ENCODE measurements at places on chromosomes 13 and 19.

GRCh38 chr13:76231522-76232167 is 595.5 kb downstream of the LMO7 start:
- no peak for DNase-seq

DNA sequence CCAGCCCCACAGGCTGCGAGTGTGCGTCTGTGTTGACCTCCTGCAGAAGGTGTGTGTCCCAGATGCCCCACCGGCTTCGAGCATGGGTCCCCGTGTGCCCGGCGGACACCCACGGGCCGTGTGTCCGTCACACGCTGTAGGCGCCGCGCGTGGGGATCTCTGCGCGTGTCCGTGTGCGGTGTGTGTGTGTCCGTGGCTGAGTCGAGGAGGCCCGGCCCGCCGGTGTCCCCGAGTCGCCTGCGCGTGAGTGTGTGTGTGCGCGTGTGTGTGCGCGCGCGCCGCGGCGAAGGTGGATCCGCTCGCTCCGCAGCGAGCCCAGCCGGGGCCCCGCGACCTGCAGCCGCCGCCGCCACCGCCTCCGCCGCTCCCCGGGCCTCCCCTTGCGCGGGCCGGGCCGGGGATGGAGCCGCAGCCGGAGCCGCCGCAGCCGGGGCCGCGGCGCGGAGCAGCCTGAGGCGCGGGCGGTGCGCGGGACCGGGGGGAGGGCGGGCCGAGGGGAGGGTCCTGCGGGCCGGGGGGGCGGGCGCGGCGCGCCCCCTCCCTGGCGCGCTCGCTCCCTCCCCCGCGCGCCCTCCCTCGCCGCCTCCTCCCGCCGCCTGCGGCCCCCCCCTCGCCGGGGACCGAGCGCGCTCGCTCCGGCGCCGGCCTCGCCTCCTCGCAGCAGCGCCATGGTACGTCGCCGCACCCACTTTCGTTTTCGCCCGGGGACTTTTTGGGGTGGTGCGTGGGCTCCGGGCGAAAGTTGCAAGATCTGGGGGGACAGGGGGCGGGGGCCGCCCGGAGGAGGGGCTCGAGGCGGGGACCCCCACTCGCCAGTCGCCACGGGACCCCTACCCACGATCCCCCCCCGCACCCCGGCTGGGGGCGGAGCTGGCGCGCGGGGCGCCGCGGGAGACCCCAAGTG is 7.1 kb upstream of the NFIC start:
- no peak for DNase-seq

GRCh38 chr19:38039966-38040365 is 133.0 kb downstream of the SIPA1L3 start:
- no peak for DNase-seq

- DNase-seq, result no peak
Observed at GRCh38 chr13:59343993-59344822, 819.5 kb downstream of the DIAPH3 start.

DNA sequence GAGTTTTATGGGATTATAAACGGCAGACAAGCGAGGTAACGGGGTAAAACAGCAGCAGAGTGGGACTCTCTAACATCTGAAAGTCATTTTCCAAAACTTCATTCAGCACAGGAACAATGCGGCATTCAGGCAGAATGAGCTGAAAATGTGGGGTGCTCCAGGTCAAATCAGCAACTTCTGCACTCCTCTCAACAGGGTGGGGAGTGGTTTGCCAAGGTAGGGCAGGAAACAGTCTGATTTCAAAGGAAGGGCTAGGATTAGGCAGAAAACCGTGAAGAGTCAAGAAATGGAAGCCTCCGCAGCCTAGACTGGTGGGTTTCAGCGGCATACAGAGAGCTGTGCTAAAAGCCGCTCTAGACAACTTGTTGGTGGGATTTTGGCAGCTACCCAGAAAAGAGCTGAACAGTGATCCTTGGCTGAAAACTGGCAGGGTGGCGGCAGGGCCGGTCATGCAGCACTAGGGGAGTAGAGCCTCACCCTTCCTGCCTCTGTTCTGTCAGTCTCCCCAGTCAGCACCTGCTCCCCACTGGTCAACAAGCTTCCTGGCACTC is 154.2 kb upstream of the KLF12 start:
- DNase-seq, result no peak

DNA sequence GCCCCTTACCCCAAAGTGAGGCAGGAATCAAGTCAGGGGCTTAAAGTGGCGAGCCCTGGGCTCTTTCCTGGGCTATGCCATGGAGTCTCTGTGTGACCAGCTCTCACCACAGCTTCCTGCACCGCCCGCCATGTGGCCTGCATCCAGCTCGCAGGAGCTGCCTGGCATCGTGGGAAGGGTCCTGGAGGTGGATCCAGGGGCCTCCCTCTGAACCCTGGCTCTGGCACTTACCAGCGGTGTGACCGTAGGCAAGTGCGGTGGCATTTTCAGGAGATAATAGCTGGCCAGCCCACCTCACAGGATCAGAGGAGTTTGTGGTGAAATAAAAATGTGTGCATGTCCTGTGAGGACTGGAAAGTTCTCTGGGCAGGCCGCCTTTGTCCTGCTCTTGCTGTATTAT is 26.0 kb downstream of the DHRS12 start:
- DNase-seq, result no peak

- DNase-seq, result no peak
Observed at GRCh38 chr19:42653841-42654240, 59.1 kb upstream of the CEACAM8 start.

DNA sequence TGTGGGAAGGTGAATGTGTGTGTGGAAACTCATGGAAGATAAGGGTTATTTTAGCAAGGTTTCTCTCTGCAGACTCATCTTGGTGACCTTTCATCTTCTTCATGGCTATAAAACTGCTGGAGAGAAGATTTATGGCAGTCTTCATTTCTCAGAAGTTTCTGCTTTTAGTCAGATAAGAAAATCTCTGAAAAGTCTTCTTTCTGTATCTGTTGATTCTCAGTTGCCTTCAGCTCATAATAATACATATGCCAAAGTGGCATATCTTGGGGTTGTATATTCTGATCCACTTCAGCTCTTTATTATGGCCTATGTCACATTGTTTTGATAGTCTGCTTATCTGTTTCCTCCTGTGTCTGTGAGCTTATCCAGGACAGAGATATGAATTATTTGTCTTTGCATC is 143.3 kb upstream of the TMTC4 start:
- no peak for DNase-seq

DNA sequence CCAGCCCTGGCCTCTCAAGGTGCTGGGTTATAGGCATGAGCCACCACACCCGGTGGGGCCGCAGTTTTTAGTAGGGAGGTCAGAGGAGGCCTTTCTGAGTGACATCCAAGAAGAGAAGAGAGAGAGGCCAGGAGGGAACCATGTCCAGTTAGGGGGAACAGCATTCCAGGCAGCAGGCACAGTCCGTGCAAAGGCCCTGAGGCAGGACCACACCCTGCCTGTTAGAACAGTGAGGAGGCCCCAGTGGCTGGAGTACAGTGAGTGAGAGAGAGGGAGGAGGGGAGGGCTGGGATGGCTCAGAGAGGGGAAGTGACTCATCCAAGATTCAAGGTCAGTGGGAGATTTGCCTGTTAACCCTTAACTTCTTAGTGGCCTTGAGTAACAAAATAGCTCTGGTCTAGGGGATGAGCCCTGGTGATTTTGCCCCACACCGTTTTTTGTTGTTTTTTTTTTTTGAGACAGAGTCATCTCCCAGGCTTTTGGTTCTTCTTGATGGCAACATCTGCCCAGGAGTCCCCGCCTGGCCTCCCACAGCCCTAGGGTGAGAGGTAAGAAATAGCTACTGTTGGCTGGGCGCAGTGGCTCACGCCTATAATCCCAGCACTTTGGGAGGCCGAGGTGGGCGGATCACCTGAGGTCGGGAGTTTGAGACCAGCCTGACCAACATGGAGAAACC is 2.7 kb upstream of the PLIN3 start:
- no peak for DNase-seq

DNA sequence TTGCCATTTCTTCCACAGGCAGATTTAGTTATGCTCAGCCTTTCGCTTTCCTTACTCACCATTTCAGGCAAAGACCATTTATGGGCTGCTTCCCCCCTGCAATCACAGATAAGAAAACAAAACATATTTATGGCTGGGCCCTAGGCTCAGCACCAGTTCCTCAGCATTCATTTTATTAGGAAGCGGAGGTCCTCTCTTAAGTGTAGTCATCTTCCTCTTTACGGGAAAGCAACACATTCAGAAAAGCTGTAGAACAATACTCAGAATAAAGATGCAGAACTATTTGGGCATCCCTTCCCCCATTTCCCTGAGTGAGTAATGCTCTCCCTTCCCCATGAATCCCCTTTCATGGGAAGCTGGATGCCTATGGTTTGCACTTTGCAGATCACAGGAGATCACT is 27.9 kb downstream of the FLT1 start:
- DNase-seq, result no peak

- DNase-seq, result no peak
Observed at GRCh38 chr19:42325896-42326771, 699 bp downstream of the MEGF8 start.

DNA sequence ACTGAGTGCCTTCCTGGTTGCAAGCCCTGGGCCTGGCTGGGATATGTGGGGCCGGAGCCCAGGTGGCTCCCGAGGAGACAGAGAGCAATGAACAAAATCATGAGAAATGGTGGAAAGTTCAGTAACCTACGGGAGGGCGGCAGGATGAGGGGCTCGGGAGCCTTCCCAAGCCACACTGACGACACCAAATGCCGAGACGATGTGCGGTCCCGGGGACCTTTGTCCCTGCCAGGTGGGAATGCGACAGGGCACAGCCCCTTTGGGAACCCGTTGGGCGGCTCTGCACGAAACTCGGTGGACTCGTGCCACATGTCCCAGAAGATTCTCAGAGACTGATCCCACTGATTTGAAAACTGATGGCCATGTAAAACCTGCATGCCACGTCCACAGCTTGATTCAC is 11.7 kb upstream of the ZNF14 start:
- no peak for DNase-seq

GRCh38 chr13:29369060-29369743 is 226.3 kb downstream of the SLC7A1 start:
- DNase-seq, result peak; percentile 32

DNA sequence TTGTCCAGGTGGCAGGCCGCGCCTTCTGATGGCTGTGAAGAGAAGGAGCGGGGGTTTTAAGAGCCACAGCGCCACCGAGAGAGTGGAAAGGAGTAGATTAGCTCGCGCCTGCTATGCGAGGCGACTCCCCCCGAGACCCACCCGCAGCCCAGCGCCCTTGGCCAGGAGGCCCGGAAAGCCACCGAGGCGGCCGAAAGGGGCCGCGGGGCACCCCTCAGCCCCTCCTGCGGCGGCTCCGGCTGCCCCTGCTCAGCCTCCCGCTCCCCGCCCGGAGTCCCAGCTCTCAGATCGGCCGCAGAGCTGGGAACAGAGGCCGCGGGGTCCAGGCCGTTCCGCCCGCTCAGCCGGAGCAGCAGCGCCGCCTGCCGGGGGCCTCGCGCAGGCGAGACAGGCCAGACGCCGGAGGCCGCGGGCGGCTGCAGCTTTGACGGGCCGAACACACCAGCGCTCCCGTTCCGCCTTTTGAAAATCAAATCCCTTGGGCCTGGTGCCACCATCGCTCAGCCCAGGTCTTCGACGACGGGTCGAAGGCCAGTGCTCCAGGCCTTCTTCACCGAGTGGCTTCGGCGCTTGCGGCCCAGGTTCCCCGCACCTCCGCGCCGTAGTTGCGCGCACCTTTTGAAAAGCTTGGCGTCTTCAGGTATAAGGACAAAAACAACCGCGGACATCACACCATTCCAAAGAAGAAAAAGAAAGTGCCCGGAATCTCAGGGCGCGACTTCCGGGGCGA is 15.3 kb downstream of the CDX2 start:
- DNase-seq, result peak; percentile 41

DNA sequence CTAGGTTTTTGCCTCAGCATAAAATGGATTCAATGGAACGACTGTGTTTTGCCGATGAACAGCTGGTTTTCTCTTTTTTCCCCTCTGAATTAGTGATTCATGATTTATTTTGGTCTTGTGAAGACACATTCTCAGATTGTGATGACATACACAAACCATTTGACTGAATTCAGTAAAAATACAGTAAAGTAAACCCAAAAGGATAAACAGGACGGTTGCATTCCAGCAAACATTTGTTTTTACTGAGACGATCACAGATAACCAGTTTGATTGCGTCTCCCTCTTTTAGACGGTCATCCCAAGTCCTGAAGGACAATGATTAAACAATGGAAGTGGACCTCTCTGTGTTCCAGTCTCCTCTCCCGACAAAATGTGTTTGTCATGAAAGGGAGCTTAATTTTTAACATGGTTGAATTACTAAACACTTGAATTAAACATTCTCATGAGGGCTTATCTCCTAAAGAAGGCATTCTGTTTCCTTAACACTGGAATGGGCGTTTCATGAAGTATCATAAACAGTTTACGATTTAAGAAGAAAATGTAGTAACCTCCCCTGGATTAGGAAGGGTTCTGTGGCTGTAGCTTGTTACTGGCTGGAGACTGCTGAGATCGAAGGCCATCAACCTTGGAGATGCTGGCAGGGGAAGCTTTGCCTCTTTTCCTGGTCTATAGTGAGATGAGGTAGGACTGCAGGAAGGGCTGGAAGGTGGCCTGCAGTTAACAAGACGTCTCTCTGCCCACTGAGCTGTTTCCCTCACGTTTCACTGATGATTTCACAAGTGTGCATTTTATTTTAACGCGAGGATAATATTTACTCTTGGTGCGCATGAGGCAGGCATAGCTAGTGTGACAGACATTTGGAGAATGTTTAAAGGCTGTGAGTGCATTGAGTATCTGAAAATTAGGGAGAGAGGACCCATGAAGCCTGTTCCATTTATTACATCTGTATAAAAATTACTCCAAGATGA is 457.9 kb downstream of the FGF9 start:
- no peak for DNase-seq

DNA sequence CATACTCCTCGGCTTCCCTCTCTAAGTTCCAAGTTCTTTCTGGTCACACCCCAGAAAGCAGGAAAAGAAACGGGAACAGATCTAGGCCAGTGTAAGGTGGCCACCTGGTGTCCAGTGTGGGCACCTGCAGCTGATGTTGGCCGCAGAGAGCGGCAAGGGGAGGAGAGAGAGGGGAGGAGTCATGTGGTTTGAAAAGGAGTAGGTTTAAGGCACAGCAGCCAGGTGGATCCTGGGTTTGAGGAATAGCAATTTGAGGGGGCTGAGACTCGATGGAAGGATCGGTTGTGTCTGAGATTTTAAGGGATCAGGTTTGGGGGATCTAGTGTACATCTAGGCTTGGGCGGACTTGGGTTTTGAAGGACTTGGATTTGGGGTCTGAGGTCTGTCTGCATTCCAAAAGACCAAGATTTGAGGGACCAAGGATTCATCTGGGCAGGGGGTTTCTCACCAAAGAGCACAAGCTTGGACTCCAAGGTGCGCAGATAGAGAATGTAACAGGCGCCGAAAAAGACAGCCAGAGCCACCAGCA is 1.2 kb downstream of the RABAC1 start:
- DNase-seq, result no peak

- DNase-seq, result no peak
Observed at GRCh38 chr13:99944102-99944501, 27.5 kb downstream of the ZIC5 start.

GRCh38 chr19:13350759-13351158 is 155.5 kb downstream of the CACNA1A start:
- no peak for DNase-seq
